ENCODE measurements at places on chromosomes 5 and 9.

DNA sequence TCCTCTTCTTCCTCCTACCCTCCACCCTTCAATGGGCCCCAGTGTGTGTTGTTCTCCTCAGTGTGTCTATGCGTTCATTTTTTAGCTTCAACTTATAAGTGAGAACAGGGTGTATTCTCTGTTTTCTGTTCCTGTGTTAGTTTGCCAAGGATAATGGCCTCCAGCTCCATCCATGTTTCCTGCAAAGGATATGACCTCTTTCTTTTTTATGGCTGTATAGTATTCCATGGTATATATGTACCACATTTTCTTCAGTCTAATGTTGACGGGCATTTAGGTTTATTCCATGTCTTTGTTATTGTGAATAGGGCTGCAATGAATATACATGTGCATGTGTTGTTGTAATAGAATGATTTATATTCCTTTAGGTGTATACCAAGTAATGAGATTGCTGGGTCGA, 634.9 kb upstream of the SEMA6A start:
- DNase-seq, result no peak

DNA sequence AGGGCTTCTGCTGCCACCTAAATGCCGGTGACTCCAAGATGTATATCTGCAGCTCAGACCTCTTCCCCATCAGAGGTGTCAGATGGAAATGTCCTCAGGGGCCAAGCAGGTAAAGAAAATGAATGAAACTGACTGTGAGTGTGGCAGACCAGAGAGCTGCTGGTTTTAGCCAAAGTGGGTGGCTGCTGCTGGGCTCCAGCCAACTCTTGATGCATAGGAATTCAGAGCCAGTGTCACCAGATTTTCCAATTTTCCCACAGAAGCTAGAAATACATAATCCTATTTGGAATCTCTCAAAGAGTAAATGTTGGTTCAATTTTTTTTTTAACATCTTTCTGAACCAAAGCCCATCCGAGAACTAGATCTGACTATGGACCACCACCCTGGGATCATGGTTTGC, 161.2 kb upstream of the SPRY4 start:
- DNase-seq, result no peak

- no peak for DNase-seq
These were observed 31.2 kb downstream of the CPLANE1 start for GRCh38 chr5:37217976-37218375.

GRCh38 chr5:19900269-19900668, 87.7 kb downstream of the CDH18 start:
- DNase-seq, result no peak

- no peak for DNase-seq
These were observed 1.0 kb downstream of the URM1 start for GRCh38 chr9:128372188-128372641.
